ENCODE measurements at places on chromosomes 11 and 22. TPM values are rescaled to one million over a fixed set of nuclear protein-coding genes. Genes with fewer than 3 reads are reported as not detected.

TMPRSS13 gene
- 0.17 TPM for total RNA-seq

DNA sequence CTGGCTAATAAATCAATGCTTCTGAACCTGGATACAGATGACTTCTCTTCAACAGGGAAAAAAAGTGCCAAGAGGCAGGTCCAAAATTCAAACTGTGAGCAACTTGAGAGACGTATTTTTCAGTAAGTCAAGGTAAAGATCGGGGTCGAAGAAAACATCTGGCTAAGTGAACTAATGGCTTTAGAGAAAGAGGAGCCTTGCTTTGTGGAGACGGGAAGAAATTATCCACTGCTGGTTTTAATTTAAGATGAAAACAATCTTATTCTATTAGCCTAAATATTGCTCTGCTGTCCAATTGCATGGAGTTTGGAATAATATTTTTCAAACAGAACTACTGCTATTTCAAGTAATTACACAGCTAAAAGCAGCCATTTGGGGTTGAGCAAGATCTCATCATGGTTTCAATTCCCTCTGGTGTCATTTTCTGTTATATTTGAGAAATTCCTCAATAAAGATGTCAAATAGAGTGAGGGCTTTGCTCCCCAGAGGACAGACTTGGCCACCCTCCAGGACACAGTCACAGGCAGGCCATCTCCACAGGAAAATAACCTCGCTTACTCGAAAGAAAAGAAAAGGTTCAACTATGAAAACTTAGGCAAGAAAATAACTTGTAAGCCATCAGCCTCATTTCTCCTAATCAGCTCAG is 29.8 kb downstream of the SCUBE1 start:
- DNase-seq, result no peak

DNA sequence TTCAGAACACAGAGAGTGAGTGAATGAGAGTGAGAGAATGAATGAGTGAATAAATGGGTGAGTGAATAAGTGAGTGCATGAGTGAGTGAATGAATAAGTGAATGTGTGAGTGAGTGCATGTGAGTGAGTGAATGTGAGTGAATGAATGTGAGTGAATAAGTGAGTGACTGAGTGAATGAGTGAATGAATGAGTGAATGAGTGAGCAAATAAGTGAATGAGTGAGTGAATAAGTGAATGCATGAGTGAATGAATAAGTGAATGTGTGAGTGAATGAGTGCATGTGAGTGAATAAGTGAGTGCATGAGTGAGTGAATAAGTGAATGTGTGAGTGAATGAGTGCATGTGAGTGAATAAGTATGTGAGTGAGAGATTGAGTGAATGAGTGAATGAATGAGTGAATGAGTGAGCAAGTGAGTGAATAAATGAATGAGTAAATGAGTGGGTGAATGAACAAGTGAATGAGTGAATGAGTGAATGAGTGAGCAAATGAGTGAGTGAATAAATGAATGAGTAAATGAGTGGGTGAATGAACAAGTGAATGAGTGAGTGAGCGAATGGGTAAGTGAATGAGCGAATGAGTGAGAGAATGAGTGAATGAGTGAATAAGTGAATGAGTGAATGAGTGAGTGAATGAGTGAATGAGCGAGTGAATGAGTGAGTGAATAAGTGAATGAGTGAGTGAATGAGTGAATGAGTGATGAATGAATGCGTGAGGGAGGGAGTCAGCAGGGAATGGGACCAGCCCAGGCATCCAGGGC is 21.3 kb upstream of the MUC5B start:
- DNase-seq, result peak; percentile 2

DNA sequence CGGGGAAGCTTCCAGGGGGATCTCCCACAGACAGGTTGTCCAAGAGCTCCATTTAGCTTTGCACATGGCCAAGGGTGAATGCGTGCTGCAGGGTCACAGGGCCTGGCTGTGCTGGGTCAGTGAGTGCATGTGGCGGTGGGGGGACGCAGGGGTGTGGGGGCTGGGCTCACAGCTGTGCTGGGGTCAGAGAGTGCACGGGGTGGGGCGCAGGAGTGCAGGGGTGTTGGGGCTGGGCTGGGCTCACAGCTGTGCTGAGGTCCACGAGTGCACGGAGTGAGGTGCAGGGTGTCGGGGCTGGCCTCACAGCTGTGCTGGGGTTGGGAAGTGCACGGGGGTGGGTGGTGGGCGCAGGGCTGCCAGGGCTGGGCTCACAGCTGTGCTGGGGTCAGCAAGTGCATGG is 557.7 kb downstream of the BRD1 start:
- no peak for DNase-seq

GRCh38 chr11:120875986-120876385 is 147.9 kb upstream of the TBCEL start:
- DNase-seq, result no peak

GDPD4 gene
- not detected for total RNA-seq

DNA sequence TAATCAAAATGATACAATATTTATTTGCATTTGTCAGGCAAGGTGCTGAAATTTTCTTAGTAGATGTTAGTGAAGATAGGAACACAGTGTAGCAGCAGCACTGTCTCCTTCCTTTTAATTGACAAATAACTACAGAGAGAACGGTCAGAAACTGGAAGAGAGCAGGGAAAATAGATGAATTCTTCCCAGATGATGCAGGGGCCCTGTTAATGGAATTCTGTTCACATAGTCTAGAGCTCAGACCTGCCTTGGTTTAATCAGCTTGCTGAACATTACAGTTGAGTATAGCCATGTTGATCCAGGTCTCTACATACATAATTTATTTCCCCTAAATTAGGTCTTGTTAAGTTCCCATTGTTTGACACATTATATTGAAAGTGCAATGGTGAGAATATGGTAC is 127.4 kb downstream of the SLC17A6 start:
- DNase-seq, result no peak

- DNase-seq, result peak; percentile 31
Observed at GRCh38 chr11:13354335-13354734, 76.7 kb downstream of the BMAL1 start.

CARS1 gene
- total RNA-seq, result 52.4 TPM

GRCh38 chr11:131601586-131601985 is 231.2 kb downstream of the NTM start:
- DNase-seq, result no peak

GRCh38 chr11:126700768-126701519 is 299.6 kb downstream of the KIRREL3 start:
- DNase-seq, result no peak

DNA sequence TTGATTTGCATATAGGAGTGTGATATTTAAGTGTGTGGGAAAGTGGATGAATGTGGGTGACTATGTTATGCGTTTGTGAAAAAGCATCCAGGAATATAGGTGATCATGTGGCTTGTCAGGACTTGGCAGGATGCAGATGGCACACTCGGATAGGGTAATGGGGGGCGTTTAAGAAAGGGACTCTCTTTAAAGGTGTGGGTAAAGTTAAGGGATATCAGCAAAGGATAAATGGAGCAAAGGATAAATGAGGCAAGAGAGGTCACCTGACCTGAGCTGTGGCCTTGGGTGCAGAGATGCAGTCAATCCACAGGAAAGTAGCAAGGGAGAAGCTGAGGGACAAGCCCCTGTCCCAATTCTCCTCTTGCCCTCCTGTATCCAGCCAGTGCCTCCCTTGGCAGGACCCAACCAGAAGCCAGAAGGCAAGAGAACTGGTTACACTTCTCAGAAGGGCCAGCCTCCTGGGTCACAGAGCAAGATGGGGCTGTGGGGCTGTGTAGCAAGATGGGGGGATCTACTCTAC is 47.5 kb upstream of the GRAMD1B start:
- DNase-seq, result no peak

TRPT1 gene
- total RNA-seq, result 37.0 TPM

RTN4R gene
- total RNA-seq, result 1.2 TPM

DNA sequence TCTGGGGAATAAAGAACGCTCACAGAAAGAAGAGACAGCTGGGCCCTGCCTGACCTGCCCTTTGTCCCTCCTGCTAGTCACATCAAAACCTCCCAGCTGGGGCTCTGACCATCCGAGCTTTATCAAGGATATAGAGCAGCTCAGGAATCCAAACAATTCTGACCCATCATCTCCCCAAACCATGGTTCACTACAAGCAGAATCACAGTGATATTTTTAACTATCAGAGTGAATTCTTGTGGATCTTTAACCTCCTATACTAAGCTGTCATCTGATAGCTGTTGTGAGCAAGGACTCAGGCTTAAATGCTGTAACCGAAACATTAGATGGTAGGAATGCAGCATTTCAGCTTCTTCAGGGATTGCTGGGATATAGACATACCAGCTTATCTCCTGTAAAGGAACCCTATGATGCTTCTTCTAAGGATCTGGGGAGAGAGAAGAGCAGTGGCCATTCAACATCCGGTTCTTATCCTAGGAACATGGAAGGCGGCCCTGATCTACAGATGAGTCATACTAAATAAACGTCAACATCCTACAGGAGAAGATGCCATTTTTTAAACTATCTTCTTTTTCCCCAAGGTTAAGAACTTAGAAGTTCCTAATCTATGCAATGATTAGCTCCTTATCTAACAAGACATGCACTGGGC is 84.7 kb upstream of the AKIP1 start:
- DNase-seq, result no peak

DNA sequence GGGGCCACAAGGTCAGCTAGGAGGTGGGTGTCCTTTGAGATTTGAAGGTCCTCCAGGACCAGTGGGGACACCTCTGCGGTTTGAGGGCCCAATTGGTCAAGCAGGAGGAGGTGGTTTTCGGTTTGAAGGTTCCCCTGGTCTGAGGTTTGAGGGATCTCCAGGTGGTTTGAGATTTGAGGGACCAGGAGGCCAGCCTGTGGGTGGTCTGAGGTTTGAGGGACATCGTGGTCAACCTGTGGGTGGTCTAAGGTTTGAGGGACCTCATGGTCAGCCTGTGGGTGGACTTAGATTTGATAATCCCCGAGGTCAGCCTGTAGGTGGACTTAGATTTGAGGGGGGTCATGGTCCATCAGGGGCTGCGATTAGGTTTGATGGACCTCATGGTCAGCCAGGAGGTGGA is 11.8 kb downstream of the PCF11 start:
- DNase-seq, result no peak

GRCh38 chr11:104369761-104370160 is 205.8 kb upstream of the PDGFD start:
- DNase-seq, result no peak

GRCh38 chr11:128297805-128298204 is 289.6 kb downstream of the ETS1 start:
- DNase-seq, result no peak

MPZL2 gene
- total RNA-seq, result 53.3 TPM

GRCh38 chr11:112270551-112271180 is 10.0 kb upstream of the PLET1 start:
- no peak for DNase-seq

- peak; percentile 86 for DNase-seq
Observed at GRCh38 chr11:86524620-86525352, 147.6 kb downstream of the ME3 start.

DPP3 gene
- total RNA-seq, result 73.6 TPM

- no peak for DNase-seq
Observed at GRCh38 chr11:125332821-125333220, 163.2 kb downstream of the FEZ1 start.

DNA sequence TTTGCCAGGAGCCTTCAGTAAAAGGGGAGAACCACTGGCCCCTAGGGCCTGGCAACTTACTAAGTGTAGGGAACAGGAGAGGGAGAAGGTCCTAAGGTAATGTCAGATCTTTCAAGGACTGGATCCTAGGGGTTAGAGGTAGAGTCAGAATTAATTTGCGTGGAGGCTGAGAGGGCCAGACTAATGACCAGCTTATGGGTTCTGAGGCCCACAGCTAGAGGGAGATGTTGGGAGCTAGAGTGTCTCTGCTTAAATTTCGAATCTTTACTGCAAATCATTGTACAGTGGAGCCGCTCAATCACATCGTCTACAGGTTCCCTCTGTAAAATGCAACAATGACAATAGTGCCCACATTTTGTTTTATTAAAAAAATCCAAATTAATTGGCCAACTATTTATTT is 31.4 kb downstream of the CLMP start:
- DNase-seq, result no peak

DNA sequence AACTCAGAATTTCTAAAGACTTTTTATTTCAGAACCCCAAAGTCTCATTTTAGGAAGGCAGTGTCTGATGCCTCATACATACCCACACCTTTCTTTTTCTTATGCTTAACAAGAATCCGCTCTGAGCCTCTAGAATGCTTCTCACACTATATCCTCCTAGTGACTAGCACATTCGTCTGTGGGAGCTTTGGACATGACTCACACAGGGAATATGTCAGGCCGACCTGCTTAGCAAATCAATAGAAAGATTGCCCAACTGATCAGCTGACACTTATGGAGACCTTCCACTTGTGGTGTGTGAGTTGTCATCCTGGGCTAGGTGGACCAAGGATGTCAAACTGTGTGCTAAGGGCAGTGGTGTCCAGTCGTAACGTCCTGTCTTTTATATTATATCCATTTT is 129.9 kb upstream of the TTC12 start:
- DNase-seq, result peak; percentile 56

GRCh38 chr11:125623064-125623463 is 1.9 kb upstream of the CHEK1 start:
- no peak for DNase-seq

DNA sequence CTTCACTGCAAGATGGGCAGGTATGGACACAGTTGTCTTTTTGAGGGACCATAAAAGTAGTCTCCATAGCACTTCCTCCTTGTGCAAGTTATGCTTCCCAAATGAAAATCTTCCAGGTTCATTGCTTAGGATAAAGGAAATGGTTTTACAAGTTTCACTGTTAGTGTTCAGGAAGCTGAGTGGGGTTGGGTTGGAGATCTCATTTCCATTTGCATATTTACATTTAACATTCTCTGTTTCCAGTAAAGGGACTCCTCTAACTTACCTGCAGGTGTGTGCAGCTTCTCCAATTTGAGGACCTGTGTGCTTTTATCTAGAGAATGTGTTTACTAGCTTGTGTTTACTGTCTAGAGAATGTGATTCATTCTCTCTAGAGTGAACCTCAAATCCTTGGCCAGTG is 141.3 kb upstream of the POU2AF2 start:
- no peak for DNase-seq

PRRG4 gene
- total RNA-seq, result 11.7 TPM

DNA sequence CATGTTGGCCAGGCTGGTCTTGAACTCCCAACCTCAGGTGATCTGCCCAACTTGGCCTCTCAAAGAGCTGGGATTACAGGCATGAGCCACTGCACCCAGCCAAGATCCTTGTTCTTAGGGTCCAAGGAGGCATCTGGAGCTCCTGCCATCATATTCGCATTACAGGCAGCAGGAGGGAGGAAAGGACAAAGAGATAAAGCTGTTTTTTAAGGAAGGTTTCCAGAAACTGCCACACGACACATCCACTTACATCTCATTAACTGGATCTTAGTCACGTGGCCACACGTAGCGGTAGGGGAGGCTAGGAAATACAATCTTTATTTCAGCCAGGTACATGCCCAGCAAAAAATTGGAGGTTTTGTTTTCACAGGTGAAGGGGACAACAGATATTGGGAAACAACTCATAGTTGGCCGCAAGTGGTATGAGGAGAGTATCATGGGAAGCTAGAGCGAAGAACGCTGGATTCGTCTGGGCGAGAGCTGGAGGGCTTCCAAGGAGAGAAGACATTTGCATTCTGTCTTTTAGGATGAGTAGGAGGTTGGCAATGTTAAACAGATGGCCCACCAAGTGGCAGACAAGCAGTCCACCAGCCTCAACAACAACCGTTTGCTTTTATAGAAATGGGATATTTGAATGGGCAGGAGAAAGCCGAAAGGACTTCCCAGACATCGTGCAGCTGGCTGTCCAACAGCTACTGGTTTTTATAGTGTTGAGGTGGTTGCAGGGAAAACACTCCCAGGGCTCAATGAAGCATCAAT is 39.2 kb upstream of the DMC1 start:
- no peak for DNase-seq
